ENCODE measurements at places on chromosomes 13 and 19.

GRCh38 chr13:63457186-63457585 is 2041.5 kb upstream of the PCDH20 start:
- DNase-seq: no peak

GRCh38 chr19:45498411-45499195 is at the start of gene PPM1N:
PPM1N (plus strand) TSS chr19:45498443; CDS start chr19:45498473, 30 bp downstream.
- DNase-seq: no peak

DNA sequence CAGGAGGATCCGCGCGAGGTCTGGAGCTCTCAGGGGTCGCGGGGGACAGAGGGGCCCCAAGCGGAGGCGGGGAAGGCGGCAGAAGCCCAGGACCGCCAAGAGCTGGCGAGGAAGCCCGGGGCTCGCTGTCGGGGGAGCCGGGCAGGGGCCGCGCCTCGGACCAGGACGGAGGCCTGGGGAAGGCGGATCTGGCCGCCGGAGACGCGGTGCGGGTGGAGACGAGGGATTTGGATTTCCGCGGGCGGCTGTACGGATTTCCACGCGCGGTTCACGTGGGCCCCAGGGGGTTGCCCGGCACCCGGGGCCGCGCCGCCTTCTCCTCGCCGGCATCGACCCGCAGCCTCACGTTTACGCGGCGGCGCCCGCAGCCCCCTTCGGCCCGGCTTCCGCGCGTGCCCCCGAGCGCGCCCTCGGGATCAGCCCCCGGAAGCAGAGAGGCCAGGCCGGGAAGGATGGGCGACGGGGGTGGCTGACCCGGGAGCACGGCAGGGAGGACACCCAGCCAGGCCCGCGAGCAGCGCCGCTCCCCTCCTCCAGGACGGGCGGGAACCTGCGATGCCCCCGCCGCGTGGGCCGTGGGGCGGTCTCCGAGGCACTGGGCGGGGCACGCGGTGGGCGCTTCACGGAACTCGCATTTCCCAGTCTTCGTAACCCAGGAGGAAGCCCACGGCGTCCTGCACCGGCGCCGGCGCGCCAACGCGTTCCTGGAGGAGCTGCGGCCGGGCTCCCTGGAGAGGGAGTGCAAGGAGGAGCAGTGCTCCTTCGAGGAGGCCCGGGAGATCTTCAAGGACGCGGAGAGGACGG is 4.7 kb downstream of the F7 start:
- DNase-seq: no peak

DNA sequence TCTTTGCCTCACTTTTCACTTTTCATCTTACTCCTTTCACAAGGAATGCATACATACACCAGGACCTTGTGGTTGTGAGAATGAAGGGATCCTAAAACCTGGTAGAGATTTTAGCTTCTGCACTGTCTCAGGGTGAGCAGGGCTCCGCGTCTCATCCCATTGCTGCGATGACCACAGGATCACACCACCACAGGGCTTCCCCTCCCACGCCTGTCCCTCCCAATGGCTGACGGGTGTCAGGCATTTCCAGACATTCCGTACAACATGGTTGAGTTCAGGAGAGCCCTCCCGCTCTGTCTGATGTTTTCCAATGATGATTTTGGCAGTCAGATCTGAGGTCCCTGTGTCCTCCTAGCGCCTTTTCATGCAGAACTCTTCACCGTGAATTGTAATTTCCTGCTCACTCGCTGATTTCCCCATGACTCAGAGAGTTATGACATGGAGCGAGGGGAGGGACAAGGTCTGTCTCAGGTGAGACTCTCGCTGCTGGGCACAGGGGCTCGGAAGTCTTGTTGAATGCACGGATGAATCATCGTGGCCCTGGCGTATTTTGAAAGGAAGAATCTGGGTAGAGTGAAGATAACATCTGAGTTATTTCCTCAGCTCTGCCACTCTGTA is 102.8 kb downstream of the TEX29 start:
- DNase-seq: no peak

DNA sequence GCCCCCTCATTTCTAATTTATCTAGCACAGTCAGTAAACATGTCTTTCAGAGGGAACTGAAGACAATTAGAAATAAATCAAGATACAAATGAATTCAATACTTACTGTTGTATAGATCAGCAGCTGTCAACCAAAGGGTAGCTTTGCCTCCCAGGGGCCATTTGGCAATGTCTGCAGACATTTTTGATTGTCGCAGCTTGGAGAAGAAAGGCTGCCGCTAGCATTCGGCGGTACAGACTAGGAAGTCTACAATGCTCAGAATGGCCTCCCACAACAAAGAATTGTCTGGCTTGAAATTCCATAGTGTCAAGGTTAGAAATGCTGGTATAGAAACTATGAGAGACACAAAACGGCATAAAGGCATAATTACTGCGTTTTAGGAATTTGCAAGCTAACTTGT is 91.6 kb downstream of the RGCC start:
- no peak for DNase-seq

DNA sequence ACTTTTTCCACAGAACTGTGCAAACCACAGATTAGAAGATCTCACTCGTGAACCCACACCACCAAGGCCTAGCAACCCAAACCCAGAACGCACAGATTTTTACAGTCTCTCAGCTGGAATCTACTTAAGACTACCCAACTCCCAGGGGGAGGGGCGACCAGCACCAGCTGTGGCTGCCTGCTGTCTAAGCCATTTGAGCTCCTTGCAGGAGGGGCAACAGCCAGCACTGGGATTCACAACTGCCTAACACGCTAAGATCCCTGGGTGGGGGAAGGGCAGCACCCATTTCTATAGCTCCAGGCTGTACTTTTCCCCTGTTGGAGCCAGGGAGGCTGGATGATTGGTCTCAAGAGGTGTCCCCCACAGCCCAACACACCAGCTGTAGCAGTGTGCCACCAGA is 368.8 kb downstream of the SUCLA2 start:
- DNase-seq: no peak

DNA sequence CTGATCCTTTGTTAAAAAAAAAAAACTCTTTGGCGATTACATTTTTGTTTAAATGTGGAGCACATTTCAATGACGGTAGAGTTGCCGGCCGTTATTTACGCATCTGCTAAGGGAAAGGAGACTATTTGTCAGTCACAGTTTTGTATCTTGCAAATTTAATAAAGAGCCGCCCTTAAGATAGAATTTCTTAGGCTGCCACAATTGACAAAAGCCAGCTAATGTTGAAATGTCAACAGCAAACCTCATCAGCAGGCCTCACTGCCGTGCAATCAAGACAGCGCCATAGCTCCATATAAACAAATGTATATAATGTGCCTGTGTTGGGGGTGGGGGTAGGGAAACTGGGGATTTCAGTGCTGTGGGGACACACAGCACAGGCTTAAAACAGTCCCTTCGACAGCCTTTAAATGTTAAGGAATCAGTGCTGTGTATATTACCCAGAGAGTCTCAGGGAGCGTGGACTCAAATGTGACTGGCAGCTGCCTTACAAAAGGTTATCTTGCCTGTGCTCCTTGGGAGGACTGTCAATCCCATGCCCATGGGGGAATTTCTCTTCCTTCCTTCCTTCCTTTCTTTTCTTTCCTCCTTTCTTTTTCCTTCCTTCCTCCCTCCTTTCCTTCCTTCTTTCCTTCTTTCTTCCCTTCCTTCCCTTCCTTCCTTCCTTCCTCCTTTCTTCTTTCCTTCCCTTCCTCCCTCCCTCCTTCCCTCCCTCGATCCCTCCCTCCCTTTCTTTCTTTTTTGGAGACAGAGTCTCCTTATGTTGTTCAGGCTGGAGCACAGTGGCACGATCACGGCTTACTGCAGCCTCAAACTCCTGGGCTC is 108.0 kb downstream of the URI1 start:
- no peak for DNase-seq

DNA sequence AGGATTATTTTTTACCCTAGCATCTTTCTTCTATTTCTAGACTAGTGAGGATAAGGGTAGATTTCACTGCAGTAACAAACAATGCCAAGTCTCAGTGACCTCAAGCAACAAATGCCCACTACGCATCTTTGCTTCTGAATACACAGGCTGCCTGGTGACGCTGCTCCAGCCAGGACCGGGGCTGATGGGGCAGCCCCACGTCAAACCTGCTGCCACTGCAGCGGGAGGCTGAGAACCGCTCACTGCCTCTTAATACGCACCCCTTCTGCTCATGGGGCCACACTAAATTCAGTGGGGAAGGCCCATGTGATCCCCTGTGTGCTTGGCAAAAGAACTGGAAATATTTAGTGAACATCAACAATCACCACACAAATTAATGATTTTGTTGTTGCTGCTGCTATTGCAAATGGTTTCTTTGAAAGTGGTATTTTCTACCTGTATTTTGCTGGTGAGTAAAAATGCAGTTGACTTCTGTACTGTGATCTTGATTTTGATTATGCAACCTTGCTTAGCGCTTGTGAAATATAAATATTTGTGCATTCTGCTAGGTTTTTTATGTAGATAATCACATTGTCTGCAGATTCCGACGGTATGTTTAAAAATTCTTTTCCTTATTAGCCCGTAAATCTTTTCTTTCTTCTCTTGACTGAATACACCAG is 139.5 kb upstream of the SPACA7 start:
- DNase-seq: no peak

- DNase-seq: no peak
Measured at GRCh38 chr13:33180122-33180804, 105.3 kb downstream of the STARD13 start.

- DNase-seq: no peak
Measured at GRCh38 chr13:39073983-39074382, 35.7 kb downstream of the NHLRC3 start.

DNA sequence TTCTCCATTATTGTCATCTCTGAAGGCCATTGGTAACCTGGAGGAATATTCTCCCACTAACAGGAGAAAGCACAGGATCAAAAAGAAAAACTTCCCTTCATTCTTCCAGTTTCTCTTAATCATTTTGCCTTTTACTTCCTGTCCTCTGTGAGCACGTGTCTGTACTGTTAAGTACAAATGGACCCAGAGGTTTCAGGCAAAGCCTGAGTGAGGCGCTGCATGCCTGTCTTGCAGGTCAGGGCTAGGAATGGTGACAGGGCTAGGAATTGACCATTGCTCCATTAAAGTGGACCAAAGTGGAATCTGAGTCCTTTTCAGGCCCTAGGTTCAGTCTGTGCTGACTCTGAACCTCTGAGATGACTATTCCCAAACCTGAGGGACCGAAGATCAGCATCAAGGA is 326.7 kb downstream of the SHISA2 start:
- DNase-seq: no peak

Measured in thymus (tissue), 14 donors.